ENCODE measurements at places on chromosomes 3 and 15. TPM values are rescaled to one million over a fixed set of nuclear protein-coding genes. Genes with fewer than 3 reads are reported as not detected.
A peak's percentile ranks its signal among the peaks of the same experiment; 100 is the strongest.

- DNase-seq: no peak
These were observed 108.1 kb downstream of the USP13 start for GRCh38 chr3:179760944-179761343.

- DNase-seq: peak; percentile 60
These were observed 116.1 kb downstream of the ANP32A start for GRCh38 chr15:68704496-68705021.

The IL20RB gene
- total RNA-seq: 4.6 TPM

DNA sequence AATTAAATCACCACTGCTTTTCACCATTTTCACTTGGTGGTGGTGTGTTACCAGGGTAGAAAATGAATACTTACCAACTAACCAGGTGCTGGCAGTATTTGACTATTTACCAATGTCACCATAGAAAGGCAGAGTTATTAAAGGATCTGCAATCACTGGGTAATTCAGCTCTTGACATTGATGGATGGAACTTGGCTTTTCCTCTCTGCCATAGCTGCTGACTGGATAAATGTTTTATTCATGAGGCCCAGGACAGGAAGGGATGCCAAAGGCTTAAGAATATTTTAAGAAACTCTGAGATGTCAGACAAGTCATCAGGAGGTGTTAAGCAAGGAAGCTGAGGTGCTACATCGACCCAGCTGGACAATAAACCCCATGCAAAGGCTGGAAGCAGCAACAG, 495.5 kb upstream of the CFAP20DC start:
- DNase-seq: no peak

DNA sequence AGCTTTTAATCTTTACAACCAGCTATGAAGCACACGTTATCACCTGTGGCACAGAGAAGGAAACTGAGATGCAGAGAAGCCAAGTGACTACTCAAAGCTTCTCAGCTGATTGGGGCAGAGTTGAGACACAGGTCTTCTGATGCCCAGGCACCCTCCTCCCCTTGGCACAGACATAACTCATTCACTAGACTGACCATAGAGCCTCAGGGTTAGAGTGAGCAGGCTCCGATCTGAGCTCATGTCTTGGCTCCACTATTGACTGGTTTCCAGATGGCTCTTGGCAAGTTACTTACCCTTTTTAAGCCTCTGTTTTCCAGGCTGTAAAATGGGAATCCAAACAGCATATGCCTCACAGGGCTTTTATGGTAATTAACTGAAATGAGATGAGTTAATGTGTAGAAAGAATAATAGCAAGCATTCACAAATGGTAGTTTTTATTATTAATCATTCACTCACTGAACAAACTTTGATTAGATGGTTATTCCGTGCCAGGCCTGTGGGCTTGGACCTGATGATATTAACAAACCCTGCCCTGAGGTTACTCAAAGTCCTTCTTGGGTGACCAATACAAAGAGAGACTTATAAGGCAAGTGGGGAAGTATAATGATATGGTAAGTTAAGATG, 184.3 kb downstream of the ANXA2 start:
- no peak for DNase-seq

GRCh38 chr3:132245552-132246142, 71.6 kb upstream of the ACP3 start:
- DNase-seq: no peak

DNA sequence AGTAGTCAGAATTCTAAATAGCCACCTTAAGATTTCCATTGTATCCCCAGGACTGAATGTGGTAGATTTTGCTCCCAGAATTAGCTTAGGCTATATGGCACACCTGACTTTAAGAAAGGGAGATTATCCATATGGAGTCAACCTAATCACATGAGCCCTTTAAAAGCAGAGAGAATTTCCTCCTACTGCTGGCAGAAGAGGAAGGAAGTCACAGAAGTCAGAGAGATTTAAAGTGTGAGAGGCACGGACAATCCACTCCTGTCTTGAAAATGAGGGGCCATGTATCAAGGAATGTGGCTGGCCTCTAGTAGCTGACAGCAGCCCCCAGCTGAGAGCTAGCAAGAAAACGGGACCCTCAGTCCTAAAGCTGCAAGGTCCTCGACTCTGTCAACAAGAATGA, 26.8 kb downstream of the LRRC31 start:
- no peak for DNase-seq

The CADM2 gene
- total RNA-seq: 0.95 TPM
